PC-9 (cell line): ENCODE measurements at places on chromosomes 7 and 10. TPM values are rescaled to one million over a fixed set of nuclear protein-coding genes. Genes with fewer than 3 reads are reported as not detected.

Gene SPDYE18
- total RNA-seq = 0.44 TPM in 1 of 2 replicates, not detected in the other

Gene PRKG1
- 0.68 and 0.70 TPM in 2 replicates for total RNA-seq

- no peak for DNase-seq
- H3K36me3 ChIP-seq = no peaks in the 10 kb centered on the region
Measured at GRCh38 chr7:50838675-50839377, 56.1 kb upstream of the GRB10 start.

- H3K36me3 ChIP-seq = no peaks in the 10 kb centered on the region
- peaks cover 24% of the 10 kb centered on the region for H3K4me1 ChIP-seq
Measured at GRCh38 chr7:105802604-105803428, 73.6 kb downstream of the ATXN7L1 start.

Gene EN2
- not detected in 2 replicates for total RNA-seq

DNA sequence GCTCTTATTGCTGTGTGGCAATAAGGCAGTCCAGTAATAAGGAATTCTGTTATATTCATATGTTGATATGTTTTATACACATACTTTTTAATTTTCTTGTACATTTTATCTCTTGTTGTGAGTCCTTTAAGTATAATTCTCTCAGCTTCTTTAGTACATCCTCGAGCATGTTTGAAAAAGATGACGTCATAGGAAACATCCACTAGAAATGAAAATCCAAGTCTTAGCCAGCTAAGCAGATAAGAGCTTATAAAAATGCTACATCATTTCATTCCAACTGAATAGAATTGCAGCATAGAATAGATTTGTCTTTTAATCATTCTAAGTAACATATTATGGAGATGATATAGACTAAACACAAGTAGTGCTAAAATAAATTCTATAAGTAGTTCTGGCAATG, 283.7 kb upstream of the FZD1 start:
- no peak for DNase-seq
- no peaks in the 10 kb centered on the region for H3K4me1 ChIP-seq
- H3K36me3 ChIP-seq = no peaks in the 10 kb centered on the region
- H3K4me3 ChIP-seq = no peak overlapping the region
- H3K27ac ChIP-seq = no peak overlapping the region
